ENCODE measurements at places on chromosomes 3 and 15.

DNA sequence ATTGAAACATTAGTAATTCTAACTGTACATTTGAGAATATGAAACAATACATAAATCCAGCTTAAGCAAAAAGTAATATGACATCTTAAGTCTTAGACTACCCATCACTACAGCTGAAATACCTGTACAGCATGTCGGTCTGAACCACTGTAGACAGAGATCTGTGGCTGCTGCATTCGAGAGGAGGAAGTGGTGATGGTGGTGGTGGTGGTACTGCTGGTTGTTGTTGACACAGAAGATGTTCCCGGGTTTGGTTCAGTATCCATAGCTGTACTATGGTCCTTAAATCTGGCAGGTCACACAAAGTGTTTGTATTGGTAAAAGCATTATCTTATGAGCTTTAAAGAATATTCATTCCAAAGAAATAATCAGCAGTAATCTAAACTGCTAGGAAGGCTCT lies 2.9 kb downstream of the PHC3 start:
- no peaks in the 10 kb centered on the region for H3K27me3 ChIP-seq
- no peak for DNase-seq
- H3K4me3 ChIP-seq: peak overlapping the region; percentile 28
- peaks cover 16% of the 10 kb centered on the region for H3K4me1 ChIP-seq

GRCh38 chr3:184333190-184333589 lies 4.2 kb upstream of the FAM131A start:
- H3K4me1 ChIP-seq: peaks cover 21% of the 10 kb centered on the region
- no peak overlapping the region for H3K4me3 ChIP-seq
- peak overlapping the region; percentile 98 for H3K27ac ChIP-seq
- no peak for DNase-seq
- H3K36me3 ChIP-seq: peaks cover 35% of the 10 kb centered on the region

GRCh38 chr15:63246691-63247469 lies 30.5 kb upstream of the APH1B start:
- H3K4me1 ChIP-seq: peaks cover 21% of the 10 kb centered on the region
- H3K4me3 ChIP-seq: no peak overlapping the region
- DNase-seq: no peak
- H3K36me3 ChIP-seq: peaks cover 56% of the 10 kb centered on the region

DNA sequence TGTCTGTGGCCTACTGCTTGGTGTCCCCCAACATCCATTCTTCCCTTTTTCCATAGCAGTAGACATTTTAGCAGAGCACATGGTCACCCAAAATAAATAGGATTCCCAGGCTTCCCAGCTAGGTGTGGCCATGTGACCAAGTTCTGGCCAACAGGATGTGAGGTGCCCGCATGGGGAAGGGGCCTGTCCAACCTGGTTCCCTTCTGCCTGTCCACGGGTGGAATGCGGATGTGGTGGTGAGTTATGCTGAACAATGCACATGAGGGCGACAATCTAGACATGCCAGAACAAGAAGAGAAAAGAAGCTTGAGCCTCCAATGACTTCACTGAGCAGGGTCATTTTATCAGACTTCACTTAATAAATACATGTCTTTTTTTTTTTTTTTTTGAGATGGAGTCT lies 77.6 kb upstream of the DLG1 start:
- no peak overlapping the region for H3K4me3 ChIP-seq
- no peaks in the 10 kb centered on the region for H3K36me3 ChIP-seq
- H3K27me3 ChIP-seq: peaks cover 6% of the 10 kb centered on the region

GRCh38 chr3:123449997-123450604 lies 1.2 kb upstream of the ADCY5 start:
- peaks cover 25% of the 10 kb centered on the region for H3K4me1 ChIP-seq
- H3K27ac ChIP-seq: peak overlapping the region; percentile 59
- H3K4me3 ChIP-seq: peak overlapping the region; percentile 83
- H3K36me3 ChIP-seq: peaks cover 5% of the 10 kb centered on the region
- DNase-seq: no peak

- H3K4me1 ChIP-seq: peaks cover 57% of the 10 kb centered on the region
- H3K4me3 ChIP-seq: peak overlapping the region; percentile 88
- no peak for DNase-seq
- no peaks in the 10 kb centered on the region for H3K36me3 ChIP-seq
- peak overlapping the region; percentile 98 for H3K27ac ChIP-seq
These were observed 164.0 kb upstream of the TBL1XR1 start for GRCh38 chr3:177361081-177361938.

DNA sequence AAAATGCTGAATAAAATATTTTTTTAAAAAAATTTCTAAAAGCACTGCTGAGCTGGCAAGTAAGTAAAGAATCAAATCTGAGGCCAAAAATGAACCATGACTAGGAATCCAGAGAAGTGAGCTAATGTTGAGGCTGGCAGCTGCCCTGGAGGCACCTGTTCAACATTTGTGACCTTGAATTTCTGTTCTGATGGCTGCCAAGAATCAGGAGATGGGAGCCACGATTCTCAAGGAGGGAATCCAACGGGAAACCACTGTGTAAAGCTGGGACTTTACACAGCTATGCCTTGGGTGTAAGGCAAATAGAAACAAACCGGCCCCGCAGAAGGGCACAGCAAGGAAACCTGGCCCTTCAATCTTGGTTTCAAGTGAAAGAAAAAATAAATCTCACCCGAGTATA lies 22.7 kb downstream of the HEG1 start:
- peaks cover 17% of the 10 kb centered on the region for H3K4me1 ChIP-seq
- no peak overlapping the region for H3K27ac ChIP-seq
- no peak overlapping the region for H3K4me3 ChIP-seq

DNA sequence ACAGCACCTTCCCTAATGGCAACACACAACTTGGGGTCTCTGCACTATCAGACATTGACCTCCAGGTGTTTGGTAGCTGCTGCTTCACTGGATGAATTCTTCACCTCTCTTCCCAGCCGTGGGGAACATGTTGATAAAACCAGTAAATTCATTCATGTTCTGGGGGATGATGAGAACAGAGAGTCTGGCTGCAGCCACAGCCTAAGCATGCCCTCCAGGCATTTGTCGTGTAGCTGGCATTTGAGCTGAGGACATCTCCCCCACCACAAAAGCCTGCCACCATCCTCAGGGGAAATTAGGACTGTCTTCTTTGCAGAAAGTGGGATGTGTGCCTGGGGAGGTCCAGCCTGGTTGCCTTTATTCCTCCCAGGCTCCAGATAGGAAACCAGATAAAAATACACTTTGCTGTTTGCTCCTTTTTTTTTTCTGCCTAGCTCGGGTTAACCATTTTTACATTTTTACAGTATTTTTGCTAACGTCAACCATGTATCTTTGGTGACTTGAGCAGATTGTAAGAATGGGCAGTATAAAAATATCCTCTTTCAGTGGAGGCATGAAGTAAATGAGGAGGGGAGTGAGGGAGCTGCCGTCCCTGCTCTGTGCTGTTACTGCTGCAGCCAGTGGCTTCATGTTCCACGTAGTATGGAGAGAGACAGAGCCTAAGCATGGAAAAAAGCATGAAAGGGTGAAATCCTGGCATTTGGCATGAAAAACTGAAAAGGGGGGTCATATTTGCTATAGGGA lies 444.0 kb downstream of the EPHB1 start:
- H3K4me1 ChIP-seq: no peaks in the 10 kb centered on the region
- H3K27ac ChIP-seq: no peak overlapping the region
- DNase-seq: no peak
- no peaks in the 10 kb centered on the region for H3K36me3 ChIP-seq
- H3K27me3 ChIP-seq: peaks cover 21% of the 10 kb centered on the region

DNA sequence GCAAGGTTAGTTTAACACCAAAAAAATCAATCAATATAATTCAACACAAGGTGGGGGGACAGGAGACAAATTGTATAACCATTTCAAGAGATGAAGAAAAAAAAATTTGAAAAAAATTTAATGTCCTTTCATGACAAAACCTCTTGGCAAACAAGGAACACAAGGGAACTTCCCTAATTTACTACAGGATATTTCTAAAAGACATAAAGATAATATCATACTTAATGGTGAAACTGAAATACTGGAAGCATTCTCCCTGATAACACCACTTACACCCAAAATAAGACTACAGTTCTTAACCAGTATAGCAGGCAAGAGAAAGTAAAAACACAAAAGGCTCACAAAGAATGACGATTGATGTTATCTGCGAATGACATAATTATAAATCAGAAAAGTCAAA lies 44.7 kb downstream of the IFT57 start:
- no peak overlapping the region for H3K4me3 ChIP-seq
- no peaks in the 10 kb centered on the region for H3K27me3 ChIP-seq
- H3K4me1 ChIP-seq: peaks cover 19% of the 10 kb centered on the region
- no peak for DNase-seq
- H3K36me3 ChIP-seq: peaks cover 17% of the 10 kb centered on the region

- H3K4me3 ChIP-seq: peak within 1 kb of the TSS; percentile 80
- peak within 1 kb of the TSS; percentile 32 for H3K27ac ChIP-seq
These were observed at the start of gene SLC6A20 for GRCh38 chr3:45795882-45796765. Gene SLC6A20 (minus strand): TSS chr3:45796536. CDS start chr3:45796419, 117 bp downstream.

GRCh38 chr15:40856746-40857145 lies 12.9 kb downstream of the SPINT1 start:
- peak overlapping the region; percentile 99 for H3K27ac ChIP-seq
- H3K4me1 ChIP-seq: peaks cover 30% of the 10 kb centered on the region
- peaks cover 9% of the 10 kb centered on the region for H3K36me3 ChIP-seq
- no peak for DNase-seq

DNA sequence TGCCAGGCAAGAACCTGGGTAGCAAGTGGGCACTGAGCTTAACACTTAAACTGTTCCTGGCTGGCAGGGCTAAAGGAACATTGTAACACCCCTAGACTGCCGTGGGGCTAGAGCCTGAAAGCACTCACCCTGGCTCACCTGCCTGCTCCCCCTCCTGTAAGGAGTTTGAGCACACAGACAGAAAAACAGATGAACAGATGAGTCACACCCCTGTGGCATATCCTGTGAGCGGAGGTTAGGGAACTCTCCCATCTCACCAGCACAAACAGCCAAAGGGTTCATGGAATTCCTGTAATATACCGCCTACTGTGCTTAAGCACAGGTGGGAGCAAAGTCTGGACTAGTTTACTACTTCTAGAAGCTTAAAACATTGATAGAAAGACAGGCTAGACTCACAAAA lies 300.1 kb downstream of the ROBO1 start:
- no peaks in the 10 kb centered on the region for H3K36me3 ChIP-seq
- no peaks in the 10 kb centered on the region for H3K4me1 ChIP-seq
- H3K27me3 ChIP-seq: no peaks in the 10 kb centered on the region

DNA sequence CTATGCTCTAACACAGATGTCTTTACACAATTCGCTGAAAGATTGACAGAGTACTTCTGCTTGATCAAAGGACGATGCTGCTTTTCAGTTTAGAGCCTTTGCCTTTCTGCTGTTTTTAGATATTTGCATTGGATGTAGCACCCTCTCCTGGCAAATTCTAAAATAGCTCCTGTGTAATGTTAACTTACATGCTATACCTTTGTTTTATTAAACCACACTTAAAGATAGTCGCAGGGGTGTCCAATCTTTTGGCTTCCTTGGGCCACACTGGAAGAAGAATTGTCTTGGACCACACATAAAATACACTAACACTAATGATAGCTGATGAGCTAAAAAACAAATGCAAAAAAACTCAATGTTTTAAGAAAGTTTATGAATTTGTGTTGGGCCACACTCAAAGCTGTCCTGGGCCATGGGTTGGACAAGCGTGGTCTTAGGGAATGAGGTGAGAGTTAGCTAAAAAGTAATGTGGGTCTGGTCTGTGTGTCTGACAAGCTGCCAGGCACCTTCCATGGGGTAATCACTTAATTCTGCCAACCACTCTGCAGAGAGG lies 62.9 kb downstream of the ATG7 start:
- no peaks in the 10 kb centered on the region for H3K27me3 ChIP-seq
- peak overlapping the region; percentile 57 for H3K27ac ChIP-seq
- no peak for DNase-seq
- peaks cover 5% of the 10 kb centered on the region for H3K4me1 ChIP-seq

- peaks cover 26% of the 10 kb centered on the region for H3K4me1 ChIP-seq
- H3K27ac ChIP-seq: peak overlapping the region; percentile 14
- H3K36me3 ChIP-seq: peaks cover 11% of the 10 kb centered on the region
- DNase-seq: no peak
These were observed 50.8 kb downstream of the CPN2 start for GRCh38 chr3:194300382-194300758.

- peak; percentile 79 for DNase-seq
- H3K4me3 ChIP-seq: peak overlapping the region; percentile 71
- peaks cover 57% of the 10 kb centered on the region for H3K4me1 ChIP-seq
- H3K27ac ChIP-seq: peak overlapping the region; percentile 65
- no peaks in the 10 kb centered on the region for H3K27me3 ChIP-seq
- peaks cover 13% of the 10 kb centered on the region for H3K36me3 ChIP-seq
These were observed 34.5 kb downstream of the IL17RD start for GRCh38 chr3:57130571-57131209.

DNA sequence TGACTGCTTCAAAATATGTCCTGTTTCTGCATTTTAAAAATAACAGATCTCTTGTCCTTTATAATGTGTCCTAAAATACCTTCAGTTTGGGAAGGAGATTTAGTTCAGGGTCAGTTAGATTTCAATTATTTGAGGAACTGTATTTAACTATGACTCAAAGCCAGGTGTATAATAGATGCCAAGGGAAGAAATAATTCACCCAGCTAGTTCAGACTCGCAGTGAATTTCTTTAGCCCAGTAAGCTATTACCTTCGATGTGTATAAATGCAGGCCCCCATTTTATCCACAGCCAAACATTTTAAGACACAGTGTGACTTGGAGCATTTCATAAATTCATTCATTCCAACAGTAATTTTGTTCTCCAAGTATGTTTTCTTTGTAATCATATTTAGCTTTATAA lies 458.0 kb downstream of the ZNF385D start:
- H3K4me1 ChIP-seq: no peaks in the 10 kb centered on the region
- no peak for DNase-seq
- no peaks in the 10 kb centered on the region for H3K36me3 ChIP-seq
- H3K27me3 ChIP-seq: no peaks in the 10 kb centered on the region

DNA sequence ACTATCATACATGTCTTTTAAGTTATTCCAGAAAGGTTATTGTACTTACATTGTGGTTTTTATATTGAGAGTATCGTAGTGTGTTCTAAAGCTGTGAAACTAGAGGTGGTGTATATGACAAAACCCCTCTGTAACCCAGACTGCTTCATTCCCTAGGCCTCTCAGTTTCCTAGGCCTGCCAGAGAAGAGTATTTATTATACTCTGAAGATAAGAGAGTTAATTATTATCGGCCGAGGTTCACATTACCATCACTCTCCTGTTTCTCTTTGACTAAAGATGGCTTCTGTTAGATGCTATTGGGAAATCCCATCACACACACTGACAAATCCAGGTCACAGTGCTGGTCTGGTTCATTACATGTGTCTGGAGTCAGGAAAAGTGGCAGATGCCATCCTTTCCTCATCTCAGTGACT lies 20.5 kb downstream of the EXOSC7 start:
- H3K27me3 ChIP-seq: no peaks in the 10 kb centered on the region
- peak overlapping the region; percentile 62 for H3K4me3 ChIP-seq
- H3K36me3 ChIP-seq: peaks cover 25% of the 10 kb centered on the region
- no peak for DNase-seq
- peaks cover 38% of the 10 kb centered on the region for H3K4me1 ChIP-seq
- peak overlapping the region; percentile 63 for H3K27ac ChIP-seq

- H3K4me1 ChIP-seq: no peaks in the 10 kb centered on the region
- no peak overlapping the region for H3K4me3 ChIP-seq
- H3K27me3 ChIP-seq: no peaks in the 10 kb centered on the region
- peaks cover 13% of the 10 kb centered on the region for H3K36me3 ChIP-seq
These were observed 282.7 kb upstream of the TPRG1 start for GRCh38 chr3:188889054-188889491.

All from type B pancreatic cell (in vitro differentiated cells).